ENCODE measurements at places on chromosomes 3 and 15.

DNA sequence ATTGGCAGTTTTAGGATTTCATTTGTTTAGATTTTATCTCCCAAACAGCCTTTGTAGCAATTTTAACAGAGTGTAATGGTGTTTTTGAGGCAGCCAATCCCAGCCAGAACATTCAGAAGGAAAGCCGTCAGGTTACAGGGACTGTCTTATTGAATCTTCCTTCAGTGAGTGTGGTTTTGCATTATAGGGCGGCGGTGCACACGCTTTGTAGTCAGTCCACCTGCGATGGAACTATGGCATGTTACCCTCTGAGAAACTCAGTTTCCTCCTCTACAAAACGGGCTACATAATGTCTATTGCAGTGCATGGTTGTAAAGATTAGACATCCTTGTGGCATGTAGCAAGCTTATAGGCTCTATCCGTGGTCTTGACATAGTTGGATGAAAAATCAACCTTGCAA is 1.0 kb downstream of the LRRC28 start:
- DNase-seq: no peak
- H3K4me1 ChIP-seq: peaks cover 7% of the 10 kb centered on the region
- H3K36me3 ChIP-seq: no peaks in the 10 kb centered on the region

- H3K27me3 ChIP-seq: no peaks in the 10 kb centered on the region
- no peak for DNase-seq
- no peak overlapping the region for H3K4me3 ChIP-seq
- H3K4me1 ChIP-seq: no peaks in the 10 kb centered on the region
Measured at GRCh38 chr3:127325629-127325961, 37.7 kb upstream of the PRR20G start.

DNA sequence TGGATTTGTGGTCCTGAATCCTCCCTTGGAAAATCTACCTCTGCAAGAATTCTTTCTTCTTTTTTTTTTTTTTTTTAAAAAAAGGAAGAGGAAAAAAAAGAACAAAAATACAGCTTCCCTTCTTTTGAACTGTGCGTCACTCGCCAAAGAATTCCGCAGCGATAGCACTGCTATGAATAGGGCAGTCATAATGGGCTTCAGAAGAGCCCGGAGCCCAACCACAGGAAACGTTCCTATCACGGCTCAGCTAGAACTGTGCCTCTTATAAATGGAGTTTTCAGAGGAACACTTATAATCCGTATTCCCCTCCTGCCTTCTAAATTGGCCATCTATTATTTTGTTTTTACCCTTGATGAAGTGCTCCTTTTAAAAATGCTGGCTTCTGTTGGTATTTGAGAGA is 227.7 kb downstream of the ADAMTS17 start:
- H3K4me3 ChIP-seq: no peak overlapping the region
- no peaks in the 10 kb centered on the region for H3K27me3 ChIP-seq
- DNase-seq: peak; percentile 19
- no peak overlapping the region for H3K27ac ChIP-seq
- H3K4me1 ChIP-seq: peaks cover 15% of the 10 kb centered on the region
- no peaks in the 10 kb centered on the region for H3K36me3 ChIP-seq

DNA sequence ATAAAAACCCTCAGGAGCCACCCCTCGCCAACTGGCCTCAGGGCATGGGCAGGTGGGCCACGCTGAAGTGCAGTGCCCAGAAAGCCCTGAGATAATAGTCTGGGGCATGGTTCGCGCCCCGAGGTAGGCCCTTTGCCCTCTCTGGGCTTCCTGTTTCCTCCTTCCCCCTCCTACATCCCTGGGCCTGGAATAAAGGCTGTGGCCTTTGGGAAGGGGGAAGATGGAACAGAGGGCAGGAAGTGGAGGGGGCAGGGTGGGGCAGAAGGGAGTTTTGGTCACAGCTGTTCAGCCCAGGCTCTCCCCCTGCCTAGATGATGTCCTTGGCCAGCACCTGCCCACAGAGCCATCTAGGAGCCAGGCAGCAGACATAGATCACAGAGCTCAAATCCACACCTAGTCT is 11.3 kb downstream of the CSRNP1 start:
- H3K27me3 ChIP-seq: no peaks in the 10 kb centered on the region
- peaks cover 34% of the 10 kb centered on the region for H3K4me1 ChIP-seq
- H3K36me3 ChIP-seq: peaks cover 56% of the 10 kb centered on the region
- no peak overlapping the region for H3K4me3 ChIP-seq

DNA sequence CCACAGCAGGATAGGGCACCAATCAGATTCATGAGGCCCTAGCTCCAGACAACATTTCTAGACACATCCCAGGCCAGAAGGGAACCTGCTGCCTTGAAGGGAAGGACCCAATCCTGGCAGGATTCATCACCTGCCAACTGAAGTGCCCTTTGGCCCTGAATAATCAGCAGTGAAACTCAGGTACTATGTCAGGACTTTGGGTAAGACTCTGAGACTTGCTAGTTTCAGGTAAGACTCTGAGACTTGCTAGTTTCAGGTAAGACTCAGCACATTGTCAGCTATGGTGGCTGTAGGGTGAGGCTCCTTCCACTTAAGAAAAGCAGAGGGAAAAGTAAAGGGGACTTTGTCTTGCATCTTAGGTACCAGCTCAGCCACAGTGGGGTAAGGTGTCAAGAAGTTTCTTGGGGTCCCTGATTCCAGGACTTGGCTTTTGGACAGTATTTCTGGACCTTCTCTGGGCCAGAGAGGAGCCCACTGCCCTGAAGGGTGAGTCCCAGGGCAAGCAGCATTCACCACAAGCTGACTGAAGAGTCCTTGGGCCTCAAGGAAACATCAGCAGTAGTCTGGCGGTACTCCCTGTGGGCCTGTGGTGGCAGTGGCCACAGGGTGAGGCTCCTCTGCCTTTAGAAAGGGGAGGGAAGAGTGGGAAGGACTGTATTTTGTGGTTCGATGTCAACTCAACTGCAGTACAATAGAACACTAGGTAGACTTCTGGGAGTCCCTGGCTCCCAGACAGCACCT is 13.7 kb upstream of the COL8A1 start:
- no peaks in the 10 kb centered on the region for H3K4me1 ChIP-seq
- peak overlapping the region; percentile 11 for H3K27ac ChIP-seq
- H3K27me3 ChIP-seq: no peaks in the 10 kb centered on the region
- H3K36me3 ChIP-seq: no peaks in the 10 kb centered on the region

DNA sequence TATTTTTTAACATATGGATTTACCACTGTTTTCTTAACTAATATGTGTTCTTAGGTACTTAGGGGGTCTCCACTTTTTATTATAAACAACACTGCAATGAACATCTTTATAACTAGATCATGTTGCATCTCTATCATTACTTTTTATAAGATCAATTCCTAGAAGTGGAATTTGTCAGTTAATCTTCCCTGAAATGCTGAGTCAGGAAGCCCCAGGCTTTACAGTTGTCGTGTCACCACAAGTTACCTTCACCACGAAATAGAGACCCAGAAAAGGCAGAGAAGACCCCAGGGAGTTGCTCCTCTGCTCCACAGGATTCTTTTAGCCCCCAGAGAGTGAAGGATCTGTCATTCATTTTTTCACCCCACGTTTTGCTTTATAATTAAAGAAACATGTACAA is 34.5 kb upstream of the ERC2 start:
- no peaks in the 10 kb centered on the region for H3K4me1 ChIP-seq
- no peak overlapping the region for H3K4me3 ChIP-seq
- DNase-seq: no peak
- H3K27me3 ChIP-seq: no peaks in the 10 kb centered on the region
- H3K36me3 ChIP-seq: no peaks in the 10 kb centered on the region

- H3K36me3 ChIP-seq: no peaks in the 10 kb centered on the region
- no peak overlapping the region for H3K27ac ChIP-seq
- no peak for DNase-seq
- peaks cover 6% of the 10 kb centered on the region for H3K4me1 ChIP-seq
Measured at GRCh38 chr15:58582160-58582559, 150.4 kb downstream of the LIPC start.

DNA sequence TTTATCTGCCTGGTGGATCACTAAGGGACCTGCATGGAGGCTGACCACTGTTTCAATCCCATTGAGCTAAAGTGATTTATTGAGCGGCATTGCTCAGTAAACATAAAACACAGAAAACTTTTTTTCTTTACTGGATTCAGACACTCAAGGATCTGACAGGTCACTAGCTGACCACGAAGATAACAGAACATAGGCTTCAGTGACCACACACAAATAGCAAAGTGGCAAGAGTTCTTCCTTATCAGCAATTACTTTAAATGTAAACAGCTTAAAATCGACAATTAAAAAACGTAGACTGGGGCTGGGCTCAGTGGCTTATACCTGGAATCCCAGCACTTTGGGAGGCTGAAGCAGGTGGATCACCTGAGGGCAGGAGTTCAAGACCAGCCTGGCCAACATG is 48.7 kb downstream of the STAG1 start:
- no peaks in the 10 kb centered on the region for H3K27me3 ChIP-seq
- H3K4me3 ChIP-seq: no peak overlapping the region

DNA sequence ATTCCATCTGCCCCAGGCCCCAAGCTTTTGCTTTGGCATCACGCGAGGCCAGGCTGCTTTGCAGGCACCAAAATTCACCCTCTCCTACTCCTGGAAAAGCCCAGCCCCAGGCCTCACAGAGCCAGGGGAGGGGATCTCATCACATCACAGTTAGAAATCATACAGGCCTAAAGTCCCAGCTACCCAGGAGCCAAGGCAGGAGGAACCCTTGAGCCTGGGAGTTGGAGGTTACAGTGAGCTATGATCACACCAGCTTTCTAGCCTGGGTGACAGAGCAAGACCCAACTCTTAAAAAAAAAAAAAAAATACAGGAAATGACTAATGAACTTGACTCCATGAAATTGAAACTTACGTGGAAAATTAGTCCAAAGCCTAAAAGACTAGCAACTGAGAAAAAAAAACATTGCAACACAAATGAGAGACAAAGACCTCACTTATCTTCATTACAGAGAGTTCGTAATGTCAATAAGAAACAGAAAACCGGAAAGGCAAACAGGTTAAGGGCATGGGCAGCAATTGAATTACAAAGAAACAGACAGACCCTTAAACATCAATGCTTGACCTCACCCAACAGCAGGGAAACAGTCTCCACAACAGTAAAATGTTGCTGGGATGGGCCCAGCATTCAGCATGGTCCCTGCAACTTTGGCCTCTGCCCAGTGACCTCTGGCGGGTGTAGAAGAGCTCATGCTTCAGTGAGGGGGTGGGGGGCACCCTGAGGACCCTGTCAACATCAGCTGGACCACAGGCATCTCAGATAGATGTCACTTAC is 151.5 kb downstream of the LRRK1 start:
- H3K4me3 ChIP-seq: no peak overlapping the region
- H3K4me1 ChIP-seq: no peaks in the 10 kb centered on the region
- no peak overlapping the region for H3K27ac ChIP-seq
- H3K27me3 ChIP-seq: no peaks in the 10 kb centered on the region
- no peak for DNase-seq

DNA sequence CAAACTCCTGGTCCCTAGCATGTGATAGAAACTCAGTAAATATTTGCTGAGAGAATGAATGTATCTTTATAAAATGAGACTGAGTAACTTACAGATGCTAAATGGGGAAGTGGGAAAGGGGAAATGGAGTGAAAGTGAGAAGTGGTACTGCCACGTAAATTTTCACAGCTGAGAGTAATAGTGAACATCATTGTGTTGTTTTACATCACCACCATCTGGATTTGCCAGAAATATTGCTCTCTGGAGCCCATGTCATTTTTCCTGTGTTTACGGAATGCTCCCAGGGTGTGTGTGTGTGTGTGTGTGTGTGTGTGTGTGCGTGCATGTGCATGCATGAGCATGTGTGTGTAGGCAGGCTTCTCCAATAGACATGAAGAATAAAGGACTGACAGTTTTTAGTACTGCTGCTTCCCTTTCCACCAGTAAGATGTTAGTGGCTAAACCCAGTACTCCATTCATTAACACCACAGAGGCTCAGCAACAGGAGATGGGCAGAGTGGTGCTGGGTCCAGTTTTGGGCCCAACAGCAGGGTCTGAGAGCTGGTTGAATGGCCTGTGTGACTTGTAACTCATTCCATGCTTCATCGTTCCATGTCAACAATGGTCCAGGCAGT is 57.3 kb downstream of the DIPK2A start:
- H3K27me3 ChIP-seq: no peaks in the 10 kb centered on the region
- no peak overlapping the region for H3K27ac ChIP-seq
- H3K4me3 ChIP-seq: no peak overlapping the region

DNA sequence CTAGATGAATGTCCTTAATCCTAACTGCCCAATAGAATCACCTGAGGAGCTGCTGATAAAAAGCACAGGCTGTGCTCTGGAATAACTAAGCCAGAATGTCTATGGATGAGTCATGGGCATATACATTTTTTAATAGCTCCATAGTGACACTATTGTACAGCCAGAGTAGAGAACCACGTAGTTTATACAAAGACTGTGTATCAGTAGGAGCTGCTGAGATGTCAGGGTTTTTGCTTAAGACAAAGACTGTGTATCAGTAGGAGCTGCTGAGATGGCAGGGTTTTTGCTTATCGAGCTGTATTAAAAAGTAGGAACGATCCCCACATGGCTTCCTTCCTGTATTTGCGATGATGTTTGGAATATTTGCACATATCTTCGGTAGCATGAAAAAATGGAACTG is 137.4 kb downstream of the SV2B start:
- H3K36me3 ChIP-seq: no peaks in the 10 kb centered on the region
- H3K4me1 ChIP-seq: no peaks in the 10 kb centered on the region
- no peak overlapping the region for H3K27ac ChIP-seq

DNA sequence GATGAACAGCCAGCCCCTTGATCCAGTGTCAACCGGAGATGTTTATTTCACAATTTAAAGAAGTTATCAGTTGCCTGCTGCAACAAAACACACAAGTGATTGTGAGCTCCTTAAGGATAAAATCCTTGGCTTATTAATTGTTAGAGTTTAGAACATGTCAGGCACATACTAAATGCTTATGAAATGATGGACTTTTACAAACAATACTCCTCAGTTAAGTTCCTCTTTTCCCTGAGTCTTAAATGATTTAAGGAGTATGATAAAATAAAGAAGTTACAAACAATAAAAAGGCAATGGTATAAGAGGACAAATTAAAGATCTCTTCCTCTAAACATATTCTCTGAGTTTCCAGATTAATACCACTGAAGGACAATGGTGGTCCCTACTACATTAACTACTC is 5.7 kb downstream of the GHSR start:
- H3K4me1 ChIP-seq: no peaks in the 10 kb centered on the region
- H3K27me3 ChIP-seq: peaks cover 28% of the 10 kb centered on the region
- no peak overlapping the region for H3K27ac ChIP-seq
- H3K36me3 ChIP-seq: no peaks in the 10 kb centered on the region
- no peak overlapping the region for H3K4me3 ChIP-seq

DNA sequence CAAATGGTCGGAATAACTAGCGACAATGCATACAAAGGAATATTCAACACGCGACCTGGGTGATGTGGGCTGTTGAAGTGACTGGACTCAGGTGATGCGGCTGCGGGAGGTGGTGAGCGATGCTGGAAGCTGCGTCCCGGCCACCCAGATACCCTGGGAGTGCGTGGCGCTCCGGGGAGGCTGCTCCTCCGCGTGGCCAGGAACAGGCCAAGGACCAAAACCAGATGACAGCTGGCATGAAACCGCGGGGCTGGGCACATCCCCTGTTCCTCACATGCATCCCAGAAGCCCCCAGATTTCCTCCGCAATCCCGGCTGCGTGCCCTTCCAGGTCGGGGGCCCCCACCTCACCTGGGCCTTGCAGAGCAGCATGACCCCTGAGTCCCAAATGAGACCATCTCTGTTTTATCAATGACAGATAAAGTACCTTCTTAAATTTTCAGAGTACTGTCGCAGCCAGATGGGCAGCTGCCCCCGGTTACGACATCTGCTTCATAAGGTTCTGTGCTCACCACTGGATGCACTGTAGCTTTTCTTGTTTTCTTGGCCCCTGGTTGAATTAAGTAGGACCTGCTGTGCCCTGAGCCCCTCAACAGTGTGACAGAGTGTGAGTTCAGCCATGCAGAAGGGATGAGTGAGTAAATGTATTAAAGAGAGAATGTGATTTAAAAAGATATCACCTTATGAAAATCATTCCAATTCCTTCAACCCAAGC is 278.2 kb downstream of the GABRG3 start:
- no peak overlapping the region for H3K27ac ChIP-seq
- no peaks in the 10 kb centered on the region for H3K4me1 ChIP-seq
- DNase-seq: no peak
- H3K27me3 ChIP-seq: no peaks in the 10 kb centered on the region
- no peak overlapping the region for H3K4me3 ChIP-seq
